ENCODE measurements at places on chromosomes 2 and 18.

- DNase-seq: peak; percentile 48
Observed at GRCh38 chr18:27685807-27686412, 491.0 kb downstream of the CDH2 start.

DNA sequence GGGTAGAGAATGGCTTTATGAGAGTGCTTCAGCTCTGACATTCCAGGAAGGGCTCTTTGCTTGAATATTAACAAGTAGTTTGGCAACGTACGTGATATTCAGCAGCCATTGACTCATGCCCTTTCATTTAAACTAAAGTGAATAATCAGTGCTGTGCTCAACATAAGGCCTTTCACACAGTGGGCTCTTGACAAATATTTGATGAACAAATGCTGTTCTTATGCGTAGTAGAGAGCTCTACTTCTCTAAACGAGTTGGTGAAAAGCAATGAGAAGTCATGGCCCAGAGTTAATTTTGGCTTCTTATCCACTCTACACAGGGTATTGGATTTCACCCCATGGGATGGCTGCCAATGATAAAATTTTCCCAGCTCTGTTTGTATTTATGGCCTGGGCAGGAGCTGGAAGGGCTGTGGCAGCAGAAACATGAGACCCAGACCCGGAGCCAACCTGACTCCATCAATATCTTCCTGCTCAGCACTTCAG, 338.9 kb downstream of the CCDC85A start:
- DNase-seq: peak; percentile 8

- no peak for DNase-seq
Observed at GRCh38 chr2:141529659-141530058, 601.2 kb downstream of the LRP1B start.

DNA sequence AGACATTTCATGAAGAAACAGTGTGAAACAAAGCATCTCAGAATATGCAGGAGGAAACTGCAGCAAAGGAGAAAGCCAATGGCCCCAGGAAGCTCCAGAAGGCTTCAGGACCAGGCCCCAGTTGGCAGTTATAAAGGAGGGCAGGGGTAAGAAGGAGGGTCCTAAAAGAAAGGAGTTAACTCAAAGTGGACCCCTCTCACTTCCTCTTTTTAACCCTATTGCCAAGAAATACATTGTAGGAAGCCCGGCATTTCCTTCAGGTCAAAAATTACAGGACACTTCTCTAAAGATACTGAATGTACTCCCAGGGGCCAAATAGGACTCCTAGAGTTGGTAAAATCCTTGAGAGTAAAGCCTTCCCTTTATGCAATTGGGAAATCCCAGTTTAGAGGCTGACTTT, 77.1 kb upstream of the TGFA start:
- DNase-seq: no peak

DNA sequence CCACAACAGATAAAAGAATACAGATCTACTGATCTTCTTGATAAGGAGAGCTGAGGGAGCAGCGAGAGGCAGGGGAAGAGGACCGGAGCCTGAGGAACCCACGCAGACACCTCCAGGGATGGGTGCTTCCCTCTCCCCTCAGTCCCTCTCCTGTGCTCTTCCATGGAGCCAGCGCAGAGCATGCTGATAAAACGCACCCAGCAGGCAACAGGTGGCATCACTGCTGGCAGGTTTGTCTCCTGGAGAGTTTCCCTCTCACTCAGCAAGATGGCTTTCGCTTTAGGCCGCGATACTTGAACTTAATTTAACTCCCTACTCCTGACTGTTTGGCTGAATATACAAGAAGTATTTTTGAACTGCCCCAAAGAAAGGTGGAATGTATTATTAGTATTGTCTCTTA, 163.0 kb upstream of the REV1 start:
- DNase-seq: no peak

GRCh38 chr18:10264260-10264659, 190.2 kb upstream of the APCDD1 start:
- DNase-seq: no peak

DNA sequence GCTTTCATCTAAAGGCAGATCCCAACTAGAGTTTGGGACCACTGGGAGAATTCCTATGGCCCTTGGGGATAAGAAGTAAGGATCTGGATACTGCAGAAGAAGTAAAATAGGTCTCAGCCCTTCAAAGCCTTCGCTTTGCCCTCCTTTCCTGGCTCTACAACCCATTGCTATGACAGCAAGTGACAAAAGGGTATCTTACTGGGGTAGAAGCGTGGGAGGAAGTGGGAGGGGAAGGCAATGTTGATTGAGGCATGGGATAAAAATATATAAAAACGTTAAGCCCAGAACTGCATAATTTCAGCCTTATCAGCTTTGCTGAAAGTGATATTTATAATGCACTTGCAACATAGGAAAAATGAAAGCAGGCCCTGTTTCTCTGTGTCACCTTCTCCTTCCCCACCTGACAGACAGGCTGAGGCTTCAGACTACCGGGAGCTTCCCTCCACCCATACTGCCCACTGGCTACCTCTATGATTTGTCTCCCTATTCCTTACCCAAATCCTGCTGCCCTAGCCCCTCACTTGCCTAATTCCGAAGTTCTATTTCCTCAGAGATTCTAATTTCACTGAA, 14.9 kb upstream of the SOS1 start:
- no peak for DNase-seq

DNA sequence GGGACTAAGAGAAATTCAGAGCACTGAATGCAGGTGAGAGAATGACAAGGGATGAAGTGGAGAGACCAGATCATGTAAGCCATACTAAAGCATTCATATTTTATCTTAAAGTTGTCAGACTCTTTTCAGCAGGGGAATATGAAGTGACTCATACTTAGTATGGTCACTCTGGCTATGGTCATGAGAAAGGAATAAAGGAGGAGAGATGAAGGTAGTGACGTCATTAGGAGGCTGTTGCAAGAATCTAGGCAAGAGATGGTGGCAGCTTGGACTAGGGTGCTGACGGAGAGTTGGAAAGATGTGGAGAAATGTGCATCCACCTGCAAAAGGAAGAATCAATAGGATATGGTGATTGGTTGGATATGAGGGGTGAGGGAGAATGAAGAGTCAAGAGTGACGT, 203.2 kb upstream of the ACVR2A start:
- DNase-seq: no peak

- no peak for DNase-seq
Observed at GRCh38 chr2:204416236-204416635, 129.0 kb upstream of the PARD3B start.

- peak; percentile 86 for DNase-seq
Observed at GRCh38 chr2:206160125-206160806, 571 bp downstream of the EEF1B2 start.

- DNase-seq: no peak
Observed at GRCh38 chr18:24474406-24474805, 14.0 kb downstream of the HRH4 start.

DNA sequence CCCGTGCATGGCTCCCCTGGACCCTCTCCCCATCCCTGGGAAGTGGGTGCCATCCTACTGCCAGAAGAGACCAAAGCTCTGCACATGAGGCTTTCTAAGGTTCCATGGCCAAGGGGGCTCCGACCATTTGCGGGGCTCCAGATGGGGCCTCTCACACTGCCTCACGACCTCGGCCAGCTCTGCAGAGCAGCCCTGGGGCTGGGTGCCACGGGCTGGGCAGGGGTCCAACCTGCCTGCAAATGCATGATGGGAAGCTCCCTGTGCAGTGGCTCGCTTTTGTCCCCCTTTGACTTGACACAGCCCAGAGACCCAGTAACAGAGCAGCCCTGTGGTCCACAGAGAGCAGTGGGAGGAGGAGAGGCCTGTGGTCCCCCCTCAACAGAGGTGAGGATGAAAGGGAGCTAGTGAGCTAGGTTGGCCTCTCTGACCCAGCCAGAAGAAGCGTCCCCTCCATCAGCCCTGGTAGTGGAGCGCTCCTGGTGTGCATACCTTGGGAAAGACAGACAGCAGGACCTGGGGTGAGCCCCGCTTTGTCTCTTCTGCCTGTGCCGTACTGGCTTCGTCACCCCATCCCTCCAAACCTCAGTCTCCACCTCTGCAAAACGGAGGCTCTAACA, 174.1 kb downstream of the DDX1 start:
- DNase-seq: no peak

- peak; percentile 20 for DNase-seq
Observed at GRCh38 chr2:41836948-41837347, 210.9 kb upstream of the PKDCC start.

DNA sequence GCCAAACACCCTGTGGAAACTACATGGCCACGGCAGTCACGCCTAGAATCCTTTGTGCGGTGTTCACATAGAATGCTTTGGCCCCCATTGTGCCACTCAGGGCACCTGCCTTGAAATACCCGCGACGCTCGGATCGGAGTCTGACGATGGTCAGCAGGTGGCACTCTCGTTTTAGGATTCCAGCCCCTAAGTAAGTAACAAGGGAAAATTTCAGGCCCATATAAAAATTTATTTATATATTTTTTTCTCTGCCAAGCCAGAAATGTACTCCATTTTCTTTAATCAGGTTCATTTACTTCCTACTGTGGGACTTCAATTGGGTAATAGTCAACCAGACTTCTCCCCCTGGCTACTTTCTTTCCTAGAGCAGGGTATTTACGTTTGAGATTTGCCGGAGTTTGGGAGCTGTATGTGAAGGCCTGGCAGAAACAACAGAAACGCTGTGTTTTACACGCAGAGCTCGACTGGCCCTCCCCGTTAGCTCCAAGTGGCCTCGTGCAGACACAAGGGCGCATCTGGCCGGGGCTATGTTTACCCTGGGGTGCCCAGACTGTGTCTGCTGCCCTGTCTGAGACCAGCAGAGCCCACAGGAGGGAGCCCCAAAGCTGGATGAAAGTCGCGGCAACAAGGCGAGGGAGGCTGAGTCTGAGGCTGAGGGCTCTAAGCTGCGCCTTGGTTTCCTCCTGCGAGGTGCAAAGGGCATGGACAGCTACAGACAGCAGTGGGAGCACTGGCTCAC, 41.6 kb downstream of the LRRC30 start:
- DNase-seq: peak; percentile 78

DNA sequence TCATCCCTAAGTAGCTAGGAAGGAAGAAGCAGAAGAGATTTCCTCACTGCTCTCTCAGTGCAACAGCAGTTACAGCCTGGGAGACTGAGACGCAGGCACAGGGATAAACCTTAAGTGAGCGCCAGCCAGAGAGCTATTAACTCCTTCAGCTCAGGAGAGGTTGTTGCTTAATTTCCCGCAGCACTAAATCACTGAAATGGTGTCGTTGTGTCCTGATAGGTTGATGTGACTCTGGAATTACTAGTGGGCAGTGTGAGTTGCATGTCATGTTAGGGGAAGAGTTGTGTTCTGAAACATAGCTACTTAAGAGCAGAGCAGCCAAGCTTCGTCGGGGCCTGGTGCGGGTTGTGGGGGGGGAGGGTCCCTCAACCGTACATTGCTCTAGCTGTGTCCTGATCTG, 225.8 kb downstream of the NAPG start:
- DNase-seq: no peak

- no peak for DNase-seq
Observed at GRCh38 chr2:230904856-230905447, 20.1 kb downstream of the GPR55 start.

GRCh38 chr2:10732924-10733565, 11.6 kb downstream of the ATP6V1C2 start:
- no peak for DNase-seq

GRCh38 chr2:191150600-191151330, at the start of gene STAT4:
STAT4 (minus strand) TSS chr2:191150994; CDS start chr2:191148203, 2,791 bp downstream.
- DNase-seq: peak; percentile 46

DNA sequence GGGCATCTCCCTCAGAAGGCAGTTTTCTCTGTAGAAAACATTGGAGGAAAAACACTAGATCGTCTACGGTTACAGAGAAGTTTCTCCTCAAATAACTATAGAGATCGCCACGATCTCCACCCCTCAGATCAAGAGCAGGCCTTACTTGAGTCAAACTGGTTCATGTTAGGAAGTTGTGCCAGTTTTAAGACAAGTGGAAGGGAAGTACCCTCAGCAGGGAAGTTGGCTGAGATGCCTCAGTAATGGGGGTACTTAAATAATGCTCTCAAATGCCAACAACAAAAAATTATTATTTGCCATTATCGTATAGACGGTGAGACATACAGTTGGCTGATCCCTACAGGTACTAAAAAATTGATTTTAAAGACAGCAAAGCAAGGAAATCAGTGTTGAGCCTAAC, 8.2 kb upstream of the SMAD7 start:
- DNase-seq: no peak

GRCh38 chr2:152223977-152224376, 48.4 kb upstream of the STAM2 start:
- no peak for DNase-seq

- DNase-seq: no peak
Observed at GRCh38 chr2:172976816-172977215, 98.8 kb upstream of the MAP3K20 start.

- DNase-seq: no peak
Observed at GRCh38 chr18:59605633-59606192, 91.5 kb downstream of the CCBE1 start.

DNA sequence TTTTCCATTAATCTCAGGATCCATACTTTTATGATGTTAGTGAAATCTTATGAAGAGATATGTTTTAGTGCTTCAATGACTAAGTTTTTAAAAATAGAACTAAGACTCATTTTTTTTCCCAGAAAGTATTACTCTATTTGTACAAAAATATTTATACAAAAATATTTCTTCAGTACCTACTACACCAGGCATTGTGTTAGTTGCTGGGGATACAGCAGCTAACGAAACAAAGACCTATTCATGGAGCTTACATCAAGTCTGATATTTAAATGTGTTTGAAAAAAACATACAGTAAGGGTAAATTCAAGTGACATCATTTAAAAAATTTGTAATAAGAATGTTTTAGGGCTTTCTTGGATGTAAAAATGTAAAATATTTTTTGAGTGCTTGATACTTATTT, 11.6 kb downstream of the VAPA start:
- no peak for DNase-seq

DNA sequence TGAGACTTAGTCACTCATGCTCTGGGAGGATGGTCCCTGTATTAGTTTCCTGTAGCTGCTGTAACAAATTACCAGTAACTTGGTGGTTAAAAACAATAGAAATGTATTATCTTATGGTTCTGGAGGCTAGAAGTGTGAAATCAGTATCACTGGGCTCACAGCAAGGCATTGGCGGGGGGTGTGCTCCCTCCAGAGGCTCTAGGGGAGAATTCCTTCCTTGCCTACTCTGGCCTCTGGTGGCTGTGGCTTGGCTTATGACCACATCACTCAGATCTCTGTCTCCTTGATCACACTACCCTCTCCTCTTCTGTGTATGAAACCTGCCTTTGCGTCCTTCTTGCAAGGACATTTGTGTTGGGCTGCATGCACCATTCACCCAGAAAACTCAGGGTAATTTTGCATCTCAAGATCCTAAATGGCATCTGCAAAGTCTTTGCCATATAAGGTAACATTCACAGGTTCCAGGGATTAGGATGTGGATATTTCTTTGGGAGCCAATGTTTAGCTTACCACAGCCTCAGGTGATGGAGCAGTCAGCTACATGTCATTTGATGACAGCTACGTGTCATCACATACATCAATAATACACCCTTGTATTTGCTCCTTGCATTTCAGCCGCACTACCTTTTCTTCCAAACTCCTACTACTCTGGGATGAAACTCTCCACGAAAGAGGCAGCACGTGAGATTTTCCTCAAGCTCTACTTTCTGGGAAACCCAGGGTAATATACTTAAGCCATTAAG, 49.6 kb upstream of the POU3F3 start:
- DNase-seq: no peak

All from GM03348 (cell line).